T-helper 17 cell (primary cell): ENCODE measurements at places on chromosomes 16 and 17.

GRCh38 chr16:8915722-8916301 is 33.7 kb downstream of the LITAFD start:
- no peak for DNase-seq

DNA sequence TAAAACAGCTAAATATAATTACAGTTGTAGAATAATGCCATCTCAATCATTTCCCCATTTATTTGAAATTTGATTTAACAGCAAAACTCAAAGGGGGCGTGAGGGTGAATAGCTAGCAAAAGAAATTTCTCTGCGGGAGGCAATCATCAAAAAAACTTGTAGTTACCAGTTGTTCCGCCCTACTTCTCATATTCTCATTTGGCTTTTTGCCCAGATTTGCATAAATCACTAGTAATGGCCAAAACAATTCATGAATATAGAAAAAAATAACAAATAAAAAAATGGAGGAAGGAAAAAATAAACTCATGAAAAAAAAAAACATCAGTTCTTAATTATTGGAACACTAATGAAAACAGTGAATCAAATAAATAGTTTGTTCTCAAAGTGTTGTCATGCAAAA is 722.6 kb upstream of the KIF2B start:
- no peak for DNase-seq

- DNase-seq = no peak
Observed at GRCh38 chr17:66610361-66611133, 224.4 kb upstream of the CACNG5 start.

DNA sequence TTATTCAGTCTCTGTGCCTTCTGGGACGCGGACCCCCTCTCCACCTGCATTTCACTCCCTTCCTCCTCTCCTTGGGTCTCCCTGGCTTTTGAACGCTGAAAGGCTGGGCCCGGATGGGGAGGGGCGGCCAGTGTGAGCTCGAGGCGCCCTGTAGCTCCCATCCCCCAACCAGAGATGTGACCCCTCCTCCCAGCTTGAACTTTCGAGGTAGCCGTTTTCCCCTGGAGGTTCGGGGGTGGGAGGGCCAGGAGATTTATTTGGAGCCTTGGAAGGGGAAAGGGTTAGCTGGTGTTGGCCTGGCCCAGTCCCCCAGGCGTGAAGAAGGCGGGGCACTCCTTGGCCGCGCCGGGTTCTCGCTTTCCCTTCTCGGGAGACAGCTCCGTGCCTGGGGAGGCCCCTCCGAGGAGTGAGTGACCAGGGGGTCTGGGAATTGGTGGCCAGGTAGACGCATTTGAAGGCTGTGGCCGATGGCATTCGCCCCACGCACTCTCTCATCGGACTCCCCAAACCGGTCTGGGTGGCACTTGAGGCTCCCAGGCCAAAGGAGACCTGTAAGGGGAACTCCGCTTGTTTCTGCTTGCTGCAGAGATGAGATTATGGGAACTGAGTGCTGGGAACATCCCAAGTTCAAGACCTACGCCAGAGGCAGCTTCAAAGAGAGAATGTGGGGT is 942 bp downstream of the LDAF1 start:
- peak; percentile 13 for DNase-seq

GRCh38 chr17:28710861-28711722 is 596 bp downstream of the PROCA1 start:
- peak; percentile 79 for DNase-seq

DNA sequence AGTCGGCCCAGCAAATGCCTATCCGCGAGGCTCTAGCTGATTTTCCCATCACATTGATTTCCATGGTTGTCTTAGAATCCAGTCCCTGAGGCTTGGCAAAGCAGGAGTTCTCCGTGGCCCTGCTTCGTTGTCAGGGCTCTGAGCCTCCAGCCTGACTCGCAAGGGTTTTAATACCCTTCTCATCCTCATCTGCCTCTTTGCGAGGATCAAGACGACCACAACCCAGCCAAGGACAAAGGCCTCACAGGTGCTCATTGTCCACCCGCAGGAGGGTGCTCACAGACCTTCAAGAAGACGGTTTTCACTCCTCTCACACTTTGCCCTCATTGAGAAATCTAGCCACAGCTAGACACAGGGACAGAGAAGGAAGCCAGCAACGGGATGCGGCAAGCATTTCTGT is 610.8 kb downstream of the KCNJ18 start:
- DNase-seq = no peak

DNA sequence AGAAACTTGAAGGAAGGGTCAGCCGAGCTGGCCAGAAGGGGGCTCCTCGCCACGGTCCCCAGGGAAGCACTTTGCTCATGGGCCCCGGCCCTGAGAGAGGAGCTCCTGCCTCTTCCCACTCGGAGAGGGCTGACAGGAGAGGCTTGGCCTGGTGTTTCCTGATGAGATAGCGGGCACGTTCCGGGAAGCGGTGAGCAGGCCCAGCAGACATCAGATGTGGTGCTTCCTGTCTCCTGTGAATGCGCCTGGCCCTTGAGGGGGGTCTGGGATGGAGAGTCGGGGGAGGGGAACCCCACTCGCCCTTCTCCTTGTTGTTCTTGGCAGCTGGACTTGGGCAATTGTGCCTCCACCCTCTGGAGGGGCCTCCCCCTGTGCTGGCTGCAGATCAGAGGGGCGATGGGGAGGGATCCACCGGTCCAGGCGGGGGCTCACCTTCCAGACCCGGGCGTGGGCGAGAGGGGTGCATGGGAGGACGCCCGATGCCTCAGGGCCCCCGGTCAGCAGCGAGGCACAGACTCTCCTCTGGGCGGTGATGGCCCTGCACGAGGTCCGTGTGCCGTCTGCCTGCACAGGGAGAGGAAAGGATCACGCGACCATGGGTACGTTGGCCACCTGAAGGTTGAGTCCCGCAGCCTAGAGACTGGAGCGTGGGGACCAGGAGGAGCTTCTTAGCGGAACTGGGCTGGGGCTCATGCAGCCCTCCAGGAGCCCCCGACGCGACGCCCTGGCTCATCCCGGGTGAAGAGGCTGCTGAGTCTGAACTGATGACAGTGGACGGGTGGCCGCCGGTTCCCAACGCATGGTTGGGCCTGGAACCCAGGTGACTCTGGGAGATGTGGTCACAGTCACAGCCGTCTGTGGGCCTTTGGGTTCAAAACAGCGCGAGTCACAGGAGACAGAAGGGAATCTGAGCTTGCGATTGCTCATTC is 25.4 kb downstream of the METRNL start:
- no peak for DNase-seq

GRCh38 chr17:66175892-66176291 is 16.0 kb downstream of the CEP112 start:
- DNase-seq = no peak

- no peak for DNase-seq
Observed at GRCh38 chr16:72123426-72123825, 29.8 kb downstream of the DHX38 start.

DNA sequence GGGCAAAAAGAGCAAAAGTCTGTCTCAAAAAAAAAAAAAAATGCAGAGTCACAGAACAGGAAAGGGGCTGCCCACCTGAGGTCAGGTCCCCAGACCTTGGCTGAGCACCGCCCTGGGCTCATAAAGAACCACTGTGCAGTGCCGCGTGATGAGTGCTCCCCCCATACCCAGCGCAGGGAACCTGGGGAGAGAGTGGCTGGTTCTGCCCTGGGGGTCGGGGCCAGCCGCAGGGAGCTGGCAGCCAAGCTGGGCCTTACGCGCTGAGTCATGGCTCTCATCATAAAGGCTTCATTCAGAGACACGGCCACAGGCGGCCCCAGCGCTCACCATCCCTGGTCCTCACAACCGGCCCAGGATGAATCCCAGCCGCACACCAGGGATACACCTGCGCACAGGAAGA is 80.7 kb downstream of the RAB11FIP4 start:
- DNase-seq = no peak

- no peak for DNase-seq
Observed at GRCh38 chr16:47366228-47366627, 94.6 kb downstream of the ITFG1 start.

- DNase-seq = no peak
Observed at GRCh38 chr17:60314423-60314822, 77.5 kb downstream of the USP32 start.

DNA sequence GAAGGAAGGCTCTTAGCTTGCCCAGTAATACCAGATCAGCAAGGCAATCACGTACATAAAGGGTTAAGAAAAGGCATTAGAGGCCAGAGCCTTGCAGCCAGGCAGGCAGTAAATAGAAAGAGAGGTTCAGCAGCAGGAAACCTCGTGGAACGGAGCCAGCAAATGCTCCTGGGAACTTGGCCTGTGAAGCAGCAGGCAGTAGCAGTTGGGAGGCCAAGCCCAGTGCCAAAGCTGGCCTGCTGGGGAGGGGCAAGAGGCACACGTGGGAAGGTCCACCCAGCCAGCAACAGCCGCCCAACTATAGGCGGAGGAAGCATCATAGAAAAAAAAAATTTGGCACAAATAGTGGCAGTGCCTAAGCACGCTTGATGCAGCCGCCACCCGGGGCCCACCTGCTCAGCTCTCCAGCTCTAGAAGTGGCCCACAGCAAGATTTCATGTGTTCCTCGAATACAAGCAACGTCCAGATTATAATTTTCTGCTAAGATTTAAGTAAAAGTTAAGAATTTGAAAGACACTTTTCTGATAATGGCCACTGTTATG is 2339.5 kb downstream of the TP53TG3F start:
- DNase-seq = no peak

DNA sequence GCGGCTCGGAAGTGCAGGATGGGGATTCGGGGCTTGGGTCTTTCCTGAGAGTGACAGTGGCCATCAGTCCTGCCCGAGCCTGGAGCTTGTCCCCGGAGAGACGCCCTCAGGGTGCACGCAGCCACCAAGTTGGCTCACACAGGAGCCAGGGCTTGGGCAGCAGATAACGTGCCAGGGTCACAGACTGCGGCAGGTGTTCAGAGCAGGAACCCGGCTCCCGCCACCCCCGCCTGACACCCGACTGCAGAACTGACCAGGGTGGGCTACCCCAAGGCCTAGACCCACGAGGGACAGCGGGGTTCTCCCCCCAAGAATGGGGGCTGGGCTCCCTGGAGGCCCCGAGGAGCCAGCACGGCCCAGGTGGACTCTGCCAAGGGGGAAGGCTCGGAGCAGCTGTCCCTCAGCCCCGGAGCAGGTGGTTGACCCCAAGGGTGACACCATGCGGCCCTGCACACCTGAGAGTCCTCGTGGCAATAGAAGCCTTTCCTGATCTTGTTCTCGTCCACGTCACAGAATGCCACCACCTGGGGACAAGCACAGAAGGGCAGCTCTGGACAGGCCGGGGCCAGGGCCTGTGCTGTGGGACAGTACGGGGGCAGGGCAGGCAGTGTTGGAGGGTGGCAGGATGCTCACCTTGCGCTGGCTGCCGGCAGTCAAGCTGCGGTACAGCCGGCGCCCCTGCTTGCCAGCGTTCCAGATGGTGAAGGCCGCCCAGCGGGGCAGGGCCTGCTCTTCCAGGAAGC is 117.1 kb upstream of the ZNF750 start:
- no peak for DNase-seq

DNA sequence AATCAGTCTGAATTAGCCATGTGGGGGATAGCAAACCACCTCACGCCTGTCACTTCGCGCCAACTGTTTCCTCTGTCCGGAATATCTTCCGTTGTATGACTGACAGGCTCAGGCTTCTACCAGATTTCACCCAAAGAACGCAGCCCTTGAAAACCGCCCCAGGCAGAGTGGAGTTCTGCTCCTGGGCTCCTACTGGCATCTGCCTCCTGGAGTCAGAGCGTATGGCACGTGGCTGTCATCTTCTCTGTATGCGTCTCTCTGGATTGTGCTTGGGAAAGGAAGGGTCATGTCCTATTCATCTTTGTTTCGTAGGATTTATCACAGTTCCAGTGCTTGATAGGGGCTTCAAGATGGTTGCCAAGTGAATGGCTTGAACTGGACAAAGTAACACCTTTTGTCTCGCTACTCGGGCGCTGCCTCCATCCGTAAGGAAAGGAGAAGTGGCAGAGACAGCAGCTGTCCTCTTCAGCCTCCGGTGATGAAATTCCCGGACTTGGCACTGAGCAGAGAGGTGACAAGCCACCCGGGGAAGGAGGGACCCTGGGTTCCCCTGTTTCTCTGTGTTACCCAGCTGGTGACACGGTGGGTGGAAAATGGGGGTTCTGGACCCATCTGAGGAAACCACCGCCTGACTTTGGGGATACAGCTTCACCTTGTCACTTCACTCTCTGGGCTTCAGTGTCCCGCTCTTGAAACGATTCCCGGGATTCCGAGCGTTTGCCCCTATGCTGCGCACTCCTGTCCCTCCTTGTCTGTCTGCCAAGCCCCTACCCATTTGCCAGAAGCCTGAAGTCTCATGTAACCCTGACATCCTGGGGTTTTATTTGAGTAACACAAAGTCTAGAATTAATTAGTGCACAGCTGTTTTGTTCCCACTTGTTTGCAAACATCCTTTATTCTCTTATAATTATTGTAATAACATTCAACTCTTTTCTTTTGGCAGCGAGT is 13.9 kb downstream of the KIAA0513 start:
- DNase-seq = no peak

GRCh38 chr16:17108596-17108995 is 362.2 kb downstream of the XYLT1 start:
- DNase-seq = no peak

DNA sequence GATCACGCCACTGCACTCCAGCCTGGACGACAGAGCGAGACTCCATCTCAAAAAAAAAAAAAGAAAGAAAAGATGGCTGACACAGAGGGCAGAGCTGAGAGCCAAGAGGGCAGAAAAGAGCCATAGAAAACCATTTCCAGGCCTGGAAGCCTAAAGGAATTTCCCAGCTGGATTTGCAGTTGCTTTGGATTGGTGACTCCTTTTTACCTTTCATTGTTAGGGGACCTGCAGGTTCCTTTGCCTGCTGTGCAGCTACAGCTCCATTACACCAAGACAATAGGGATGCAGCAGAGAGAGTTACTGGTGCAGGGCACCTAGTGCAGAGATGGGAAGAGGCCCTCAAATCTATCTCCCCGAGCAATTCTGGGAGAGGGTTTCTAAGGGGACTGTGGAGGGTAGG is 18.4 kb downstream of the ZNF668 start:
- DNase-seq = no peak

DNA sequence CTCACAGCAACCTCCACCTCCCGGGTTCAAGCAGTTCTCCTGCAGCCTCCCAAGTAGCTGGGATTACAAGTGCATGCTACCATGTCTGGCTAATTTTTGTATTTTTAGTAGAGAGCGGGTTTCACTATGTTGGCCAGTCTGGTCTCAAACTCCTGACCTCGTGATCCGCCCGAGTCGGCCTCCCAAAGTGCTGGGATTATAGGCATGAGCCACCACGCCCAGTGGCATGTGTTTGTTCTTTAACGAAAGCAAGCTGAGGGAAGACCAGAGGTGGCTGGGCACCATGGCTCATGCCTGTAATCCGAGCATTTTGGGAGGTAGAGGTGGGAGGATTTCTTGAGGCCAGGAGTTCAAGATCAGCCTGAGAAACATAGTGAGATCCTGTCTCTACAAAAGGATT is 18.1 kb downstream of the TNFRSF13B start:
- no peak for DNase-seq

- DNase-seq = no peak
Observed at GRCh38 chr16:27452569-27453493, 50.9 kb downstream of the IL21R start.

- no peak for DNase-seq
Observed at GRCh38 chr16:2208308-2208707, 2.4 kb downstream of the BRICD5 start.

DNA sequence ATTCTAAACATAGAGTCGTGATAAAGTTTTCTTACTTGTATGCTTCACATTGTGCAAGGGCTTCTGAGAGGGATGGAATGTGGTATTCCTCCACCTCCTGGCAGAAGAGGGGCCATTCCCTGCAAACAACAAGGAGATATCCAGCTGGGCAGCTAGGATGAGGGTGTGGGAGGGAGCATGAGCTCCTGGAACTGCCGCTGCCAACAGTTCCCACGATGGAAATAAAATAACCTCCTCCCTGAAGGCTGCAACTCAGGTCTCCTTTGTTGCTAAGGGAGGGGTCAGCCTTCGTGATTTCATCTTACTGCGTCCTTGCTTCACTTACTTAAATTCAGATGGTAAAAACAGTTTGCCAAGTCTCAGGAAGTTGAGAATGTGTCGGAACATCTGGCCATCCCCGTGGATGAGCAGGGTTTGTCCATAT is 15.6 kb downstream of the PLEKHG4 start:
- DNase-seq = no peak
